IMR-90 (cell line): ENCODE measurements at places on chromosomes 2 and 18. TPM values are rescaled to one million over a fixed set of nuclear protein-coding genes. Genes with fewer than 3 reads are reported as not detected.

Gene FOXD4L1
- not detected in 2 replicates for total RNA-seq

DNA sequence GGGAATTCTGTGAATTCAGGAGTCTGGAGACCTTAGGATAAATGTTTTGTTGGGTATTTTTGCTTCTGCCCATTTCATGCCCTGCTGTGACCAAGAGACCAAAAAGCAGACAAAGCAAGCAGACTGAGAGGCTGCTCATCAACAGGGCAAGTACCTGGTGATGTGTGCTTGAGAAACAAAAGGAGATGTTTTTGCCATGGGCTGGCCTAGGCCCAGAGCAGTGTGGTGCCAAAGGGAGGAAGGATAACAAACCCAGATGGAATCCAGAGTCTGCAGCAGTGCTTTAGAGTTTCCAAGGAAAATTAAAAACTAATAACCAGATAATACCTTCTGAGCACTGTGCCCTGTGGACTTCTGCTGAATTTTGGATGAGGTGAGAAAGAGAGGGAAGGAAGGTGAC, 538.4 kb downstream of the STK39 start:
- DNase-seq: no peak

DNA sequence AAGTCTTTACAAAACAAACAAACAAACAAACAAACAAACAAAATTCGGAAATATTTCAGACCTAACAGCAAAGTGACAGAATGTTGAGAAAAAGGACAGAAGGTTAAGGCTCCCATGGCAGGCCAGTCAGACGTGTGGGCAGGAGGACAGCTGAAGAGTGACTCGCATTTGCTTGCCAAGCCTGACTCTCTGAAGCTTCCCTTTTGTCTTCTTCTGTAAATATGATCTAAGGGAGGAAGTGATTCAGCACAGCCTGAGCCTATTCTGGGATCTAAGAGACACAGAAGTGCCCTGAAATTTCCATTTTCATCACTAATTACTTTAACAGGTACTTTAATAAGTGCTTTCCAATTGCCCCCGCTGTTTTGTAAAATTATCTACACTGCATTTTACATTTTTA, 134.0 kb upstream of the LYPD1 start:
- peak; percentile 86 for DNase-seq

Gene RPIA
- 4.1 and 4.7 TPM in 2 replicates for total RNA-seq

- DNase-seq: peak; percentile 95
Measured at GRCh38 chr2:61470965-61471904, at the start of gene USP34. TSS of gene USP34 (minus strand) at chr2:61471087. CDS start at chr2:61470692, 395 bp downstream.
